A549 (cell line): ENCODE measurements at places on chromosomes 11 and 22. TPM values are rescaled to one million over a fixed set of nuclear protein-coding genes. Genes with fewer than 3 reads are reported as not detected.

GPR83 gene
- polyA plus RNA-seq: 0.03 to 0.07 TPM (median 0.06 TPM) in 3 replicates

RGL4 gene
- not detected in 3 replicates for polyA plus RNA-seq

CARD18 gene
- not detected in 3 replicates for polyA plus RNA-seq

GNAZ gene
- 1.9 to 2.5 TPM (median 2.1 TPM) in 3 replicates for polyA plus RNA-seq

DNA sequence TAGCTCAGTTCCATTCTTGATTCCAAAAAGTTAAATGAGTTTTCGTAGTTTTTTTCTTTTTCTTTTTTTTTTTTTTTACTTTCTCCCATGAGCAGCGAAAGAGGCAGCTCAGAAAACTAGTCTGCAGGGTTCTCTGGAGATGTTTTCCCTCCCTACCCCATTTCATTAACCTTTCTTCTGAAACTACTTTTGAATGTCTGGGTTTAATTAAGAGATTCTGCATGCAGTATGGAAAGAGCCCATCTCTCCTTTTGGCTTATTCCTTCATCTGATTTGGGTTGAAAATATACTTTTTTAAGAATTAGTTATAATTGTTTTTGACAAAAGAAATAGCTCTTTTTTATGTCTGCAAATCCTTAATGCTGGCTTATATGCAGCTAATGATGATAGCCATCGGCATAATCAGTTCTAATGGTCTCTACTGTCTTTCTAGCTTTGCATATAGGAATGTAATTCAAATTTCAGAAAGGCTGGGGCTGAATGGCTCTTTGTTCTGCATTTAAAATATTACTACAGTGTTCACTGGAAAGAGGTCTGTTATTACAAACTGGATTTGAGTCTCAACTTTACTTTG lies 265.3 kb downstream of the FAT3 start:
- DNase-seq: no peak

DNA sequence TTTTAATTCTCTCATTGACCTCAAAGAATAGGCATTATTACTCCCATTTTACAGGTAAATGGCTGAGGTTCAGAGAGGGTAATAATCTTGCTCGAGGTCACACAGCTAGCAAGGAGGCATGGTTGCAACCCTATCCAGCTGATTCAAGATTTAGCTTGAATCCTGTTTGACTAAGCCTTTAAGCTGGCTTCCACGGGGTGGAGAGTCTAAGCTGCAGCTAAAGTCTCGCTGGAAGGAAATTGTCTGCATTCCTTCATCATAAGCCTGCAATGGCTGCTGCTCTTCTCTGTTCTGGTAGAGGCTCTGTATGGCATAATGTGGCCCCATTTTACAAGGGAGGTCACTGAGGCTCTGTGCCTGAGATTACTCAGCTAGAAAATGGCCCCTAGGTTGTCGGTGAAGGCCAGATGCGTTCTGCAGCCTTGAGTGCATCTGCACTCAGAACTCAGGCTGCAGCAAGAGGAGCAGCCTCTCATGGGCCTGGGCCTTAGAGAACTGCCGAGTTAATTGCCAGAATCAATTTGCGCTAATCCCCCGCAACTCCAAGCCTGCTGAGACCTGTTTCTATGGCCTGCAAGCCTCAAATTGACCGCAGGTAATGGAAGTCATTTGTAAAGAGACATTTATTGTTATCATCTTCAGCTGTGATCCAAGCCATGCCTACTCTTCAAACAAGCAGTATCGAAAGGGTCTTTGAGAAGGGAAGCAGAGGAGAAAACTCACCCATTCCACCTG lies 44.1 kb upstream of the SEZ6L start:
- DNase-seq: no peak

GRCh38 chr22:38314933-38315822 lies 2.1 kb downstream of the CSNK1E start:
- DNase-seq: no peak

DNA sequence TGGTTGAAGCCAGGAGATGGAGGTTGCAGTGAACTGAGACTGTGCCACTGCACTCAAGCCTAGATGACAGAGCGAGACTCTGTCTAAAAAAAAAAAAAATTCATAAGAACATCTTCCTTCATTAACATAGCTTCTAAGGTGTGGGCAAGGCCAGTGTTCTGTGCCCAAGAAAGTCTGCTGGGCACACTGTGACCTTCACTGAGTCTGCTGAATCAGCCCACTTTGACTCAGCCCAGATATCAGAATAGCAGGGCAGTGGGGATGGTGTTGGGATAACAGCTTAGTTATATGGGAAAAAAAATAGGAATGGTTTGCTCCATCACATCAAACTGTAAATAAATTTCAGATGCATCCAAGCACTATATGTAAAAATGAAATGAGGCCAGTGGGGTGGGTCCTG lies 32.4 kb upstream of the XBP1 start:
- no peak for DNase-seq

DNA sequence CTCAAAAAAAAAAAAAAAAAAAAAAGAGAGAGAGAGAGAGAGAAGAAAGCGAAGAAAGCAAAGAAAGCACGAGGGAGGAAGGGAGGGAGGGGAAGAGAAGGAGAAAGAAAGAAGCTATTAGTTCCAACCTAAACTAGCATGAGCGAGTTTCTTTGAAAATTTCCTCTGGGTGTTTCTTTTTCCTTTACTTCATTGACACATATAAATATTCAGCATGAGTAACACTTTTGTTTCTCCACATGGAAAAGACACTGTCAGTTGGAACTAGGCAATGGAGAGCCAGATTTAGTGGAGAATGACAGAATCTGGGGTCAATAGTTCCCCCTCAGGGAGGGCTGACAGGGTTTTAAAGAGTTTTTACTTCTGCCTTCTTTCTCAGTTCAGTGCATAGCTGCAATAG lies 257.4 kb downstream of the DDX10 start:
- DNase-seq: no peak

GRCh38 chr11:64095273-64095817 lies 59.6 kb downstream of the FLRT1 start:
- no peak for DNase-seq
